ENCODE measurements at places on chromosomes 4 and X.

- DNase-seq, result peak; percentile 29
These were observed 24.3 kb downstream of the CXCL13 start for GRCh38 chr4:77629885-77630284.

GRCh38 chr4:186666252-186666651 lies 57.4 kb downstream of the FAT1 start:
- no peak for DNase-seq

DNA sequence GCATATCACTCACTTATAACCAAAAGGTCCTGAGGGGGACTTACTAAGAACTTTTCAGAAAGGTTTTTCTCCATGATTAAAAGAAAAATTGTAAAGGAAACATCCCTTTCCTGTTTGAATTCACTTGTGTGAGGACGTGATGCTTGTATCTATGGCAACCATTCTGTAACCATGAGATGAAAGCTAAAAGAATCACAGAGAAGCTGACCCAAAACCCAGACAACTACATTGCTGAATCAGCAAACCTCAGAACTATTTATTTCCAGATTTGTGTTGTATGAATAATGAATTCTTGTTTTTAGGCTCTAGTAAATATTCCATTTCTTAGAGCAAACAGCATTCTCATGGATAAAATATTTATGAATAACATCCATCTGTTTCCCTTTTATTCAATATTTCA lies 91.2 kb downstream of the RCHY1 start:
- no peak for DNase-seq

- DNase-seq, result no peak
These were observed 24.9 kb downstream of the RGS12 start for GRCh38 chr4:3317656-3318211.

- DNase-seq, result no peak
These were observed 100.7 kb downstream of the EFNB1 start for GRCh38 chrX:68929332-68930150.

- no peak for DNase-seq
These were observed 4.2 kb upstream of the PYURF start for GRCh38 chr4:88527787-88528186.

- no peak for DNase-seq
These were observed 156.9 kb downstream of the SLIT2 start for GRCh38 chr4:20408611-20409010.

GRCh38 chrX:111095974-111096895 lies at the start of gene PAK3:
Gene PAK3, plus strand, starts transcription at chrX:111096191. Its CDS starts 26,913 bp downstream, at chrX:111123104.
- peak; percentile 30 for DNase-seq

GRCh38 chrX:41303013-41303412 lies 30.9 kb upstream of the DDX3X start:
- DNase-seq, result no peak

DNA sequence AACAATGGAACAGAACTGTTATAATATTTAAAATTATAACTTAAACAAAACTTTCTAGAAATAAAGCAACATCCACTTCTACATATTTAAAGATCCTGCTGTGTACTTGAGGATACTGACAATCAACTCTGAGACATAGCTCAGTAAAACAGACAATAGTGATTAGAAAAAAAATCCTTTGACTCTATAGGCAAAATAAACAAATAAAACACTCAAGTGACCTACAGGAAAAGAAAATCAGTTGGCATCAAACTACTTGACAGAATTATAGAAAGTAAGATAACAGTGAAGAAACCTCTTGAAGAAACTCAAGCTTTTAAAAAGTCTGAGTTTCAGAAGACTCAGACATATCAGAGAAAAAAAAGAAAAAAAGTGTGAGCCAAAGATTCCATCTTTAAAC lies 55.9 kb upstream of the THOC2 start:
- no peak for DNase-seq

DNA sequence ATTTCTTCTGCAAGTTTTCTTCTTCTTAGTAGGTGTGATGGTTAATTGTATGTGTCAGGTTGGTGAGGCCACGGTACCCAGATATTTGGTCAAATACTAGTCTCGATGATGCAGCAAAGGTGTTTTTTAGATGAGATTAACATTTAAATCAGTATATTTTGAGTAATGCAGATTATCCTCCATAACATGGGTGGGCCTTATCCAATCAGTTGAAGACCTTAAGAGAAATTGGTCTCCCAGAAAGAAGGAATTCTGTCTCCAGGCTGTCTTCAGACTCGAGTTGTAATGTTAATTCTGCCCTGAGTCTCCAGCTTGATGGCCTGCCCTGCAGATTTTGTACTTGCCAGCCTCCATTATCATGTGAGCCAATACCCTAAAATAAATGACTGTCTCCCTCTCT lies 122.5 kb upstream of the TSPAN5 start:
- no peak for DNase-seq

DNA sequence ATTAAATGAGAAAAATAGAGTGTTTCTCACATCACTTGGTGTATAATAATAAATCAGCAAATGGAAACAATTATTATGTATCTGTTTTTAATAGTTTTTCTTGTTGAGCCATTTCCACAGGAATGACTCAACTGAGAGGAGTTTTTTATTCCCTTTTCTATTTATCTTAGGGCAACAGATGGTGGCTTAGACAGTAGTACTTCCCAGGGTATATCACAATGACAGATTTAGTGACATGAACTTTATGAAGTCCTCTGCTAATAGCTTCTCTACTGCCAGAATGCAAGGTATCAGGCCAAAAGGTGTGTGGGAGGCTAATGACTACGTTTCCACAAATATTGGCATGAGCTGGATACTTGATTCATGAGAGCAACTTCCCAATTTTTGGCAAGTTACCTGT lies 126.7 kb downstream of the HTR2C start:
- DNase-seq, result no peak

DNA sequence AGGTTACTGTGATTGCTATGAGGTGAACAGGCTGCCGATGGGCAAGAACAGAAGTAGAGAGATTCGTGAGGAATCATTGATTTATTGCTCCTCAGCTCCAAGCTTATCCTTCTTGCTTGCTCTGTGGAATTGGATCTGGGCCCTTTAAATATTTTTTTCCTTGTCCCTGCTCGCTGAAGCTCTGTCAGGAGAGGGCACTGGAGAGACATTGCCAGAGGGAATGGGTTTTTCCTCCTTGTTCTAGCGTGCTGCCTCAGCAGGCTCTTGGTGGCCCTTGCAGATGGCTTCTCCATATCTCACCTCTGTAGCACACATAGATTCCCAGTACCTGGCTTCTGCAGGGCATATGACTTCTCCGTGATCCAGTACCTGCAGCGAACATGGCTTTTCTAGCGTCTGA lies 67.4 kb downstream of the CNGA2 start:
- DNase-seq, result no peak

GRCh38 chr4:90542216-90542615 lies 415.0 kb downstream of the CCSER1 start:
- DNase-seq, result no peak

DNA sequence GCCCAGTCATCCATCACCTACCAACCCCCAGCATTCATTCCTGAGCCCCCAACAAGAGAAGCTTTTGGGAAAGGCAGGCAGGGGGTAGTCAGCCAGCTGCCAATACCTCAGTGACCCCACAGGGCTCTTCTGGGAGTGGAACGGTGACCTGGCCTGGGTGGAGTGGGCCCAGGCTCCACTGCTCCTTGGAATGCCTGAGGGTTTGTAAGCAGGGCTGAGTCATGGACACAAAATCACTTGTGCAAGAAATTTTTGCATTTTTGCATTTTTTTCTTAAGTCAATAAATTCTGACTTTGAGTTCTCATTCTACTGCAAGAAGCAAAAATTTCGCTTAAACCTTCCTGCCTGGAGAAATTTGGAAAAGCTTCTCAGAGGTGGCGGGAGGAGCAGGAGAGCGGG lies 18.5 kb downstream of the SORCS2 start:
- DNase-seq, result no peak

DNA sequence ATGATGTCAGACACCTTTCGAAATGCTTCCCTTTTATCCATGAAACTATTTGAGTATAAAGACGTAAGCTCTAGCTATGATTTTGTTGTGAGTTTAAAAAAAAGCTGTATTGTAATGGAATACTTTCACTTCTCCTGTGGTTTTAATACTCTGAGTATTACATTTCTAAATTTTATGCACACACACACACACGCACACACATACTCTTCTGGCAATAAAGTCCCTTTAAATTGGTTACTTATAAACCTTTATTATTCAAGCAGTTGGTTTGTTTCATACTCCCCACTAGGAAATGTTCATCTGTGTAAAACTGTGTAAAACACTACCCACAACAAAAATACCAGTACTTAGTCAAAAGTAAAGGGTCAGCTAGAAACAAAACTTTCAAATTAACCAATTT lies 18.2 kb downstream of the VAMP7 start:
- no peak for DNase-seq

DNA sequence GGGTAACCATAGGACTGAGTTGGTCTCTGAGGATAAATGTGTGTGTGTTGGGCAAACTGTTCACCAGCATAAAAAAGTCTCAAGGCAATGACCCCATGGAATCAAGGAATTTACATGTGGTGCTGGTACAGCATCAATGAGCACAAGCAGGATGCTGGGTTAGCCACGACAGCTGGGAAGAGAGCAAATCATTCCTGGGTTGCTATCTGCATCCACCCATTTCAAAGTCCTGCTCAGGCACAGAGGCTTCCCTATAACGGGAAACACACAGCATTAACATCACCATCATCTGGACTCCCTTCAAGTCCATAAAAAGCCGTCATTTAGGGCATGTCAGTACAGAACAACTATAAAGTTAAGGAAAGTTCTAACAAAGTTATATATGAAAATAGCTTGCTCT lies 41.6 kb downstream of the CCDC149 start:
- no peak for DNase-seq

DNA sequence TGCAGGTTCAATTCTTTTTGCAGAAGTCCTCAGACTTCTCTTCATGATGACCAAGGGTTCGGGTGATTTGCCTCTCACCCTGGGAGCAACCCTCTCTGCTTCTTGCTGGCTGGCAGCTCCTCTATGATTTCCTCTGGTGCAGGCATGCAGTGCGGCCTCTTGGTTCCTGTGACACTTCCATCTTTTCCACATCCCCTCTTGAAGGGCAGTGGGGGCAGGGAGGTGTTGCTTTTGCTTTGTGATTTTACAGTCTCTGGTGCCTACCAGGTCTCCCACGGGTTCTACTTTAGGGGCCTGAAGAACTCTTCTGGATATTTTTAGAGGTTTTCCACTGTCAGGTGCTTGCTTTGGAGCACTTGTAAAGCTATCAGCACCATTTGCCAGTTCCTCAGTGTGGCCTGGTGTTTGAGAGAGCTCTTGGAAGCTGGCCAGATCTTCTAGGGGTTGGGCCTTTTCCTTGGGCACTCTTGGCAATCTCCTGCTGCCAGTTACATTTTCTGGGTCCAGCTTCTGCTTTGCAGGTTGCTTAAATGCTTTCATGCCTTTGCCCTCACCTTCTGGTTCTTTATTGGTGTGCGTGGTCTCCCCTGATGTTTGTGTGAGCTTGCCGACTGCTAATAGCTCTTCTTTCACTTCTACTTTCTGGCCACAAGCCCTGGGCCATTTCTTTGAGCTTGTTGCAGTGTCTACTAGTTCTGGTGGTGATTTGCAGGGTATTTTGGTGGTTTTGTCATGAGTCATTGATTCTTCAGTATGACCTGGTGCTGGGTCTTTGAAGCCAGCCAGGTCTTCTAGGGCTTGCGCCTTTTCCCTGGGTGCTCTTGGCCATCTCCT lies 11.5 kb upstream of the CHST7 start:
- DNase-seq, result peak; percentile 48

DNA sequence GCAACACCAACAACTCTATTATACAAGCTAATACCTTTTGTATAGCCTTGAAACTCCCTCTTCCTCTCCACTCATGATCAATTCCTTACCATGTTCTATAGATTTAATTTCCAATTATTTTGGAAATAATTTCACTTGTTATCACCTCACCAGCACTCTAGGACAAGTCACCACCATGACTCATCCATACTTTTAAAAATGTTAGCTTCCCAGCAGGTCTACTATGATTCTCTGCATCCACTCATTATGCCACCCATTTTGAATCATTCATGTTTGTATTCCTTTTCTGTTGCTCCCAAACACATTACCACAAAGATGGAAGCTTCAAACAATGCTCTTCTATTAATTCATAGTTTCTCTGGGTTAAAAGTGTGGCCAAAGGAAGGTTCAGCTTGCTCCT lies 469.6 kb downstream of the PDGFC start:
- DNase-seq, result no peak

- DNase-seq, result no peak
These were observed 49.6 kb downstream of the SMAD1 start for GRCh38 chr4:145531223-145531622.

GRCh38 chrX:118156254-118156952 lies 39.8 kb upstream of the KLHL13 start:
- DNase-seq, result no peak

GRCh38 chr4:165208221-165208652 lies 876 bp downstream of the KLHL2 start:
- DNase-seq, result peak; percentile 56

- peak; percentile 75 for DNase-seq
These were observed 61.4 kb upstream of the TRIM2 start for GRCh38 chr4:153142700-153143438.

DNA sequence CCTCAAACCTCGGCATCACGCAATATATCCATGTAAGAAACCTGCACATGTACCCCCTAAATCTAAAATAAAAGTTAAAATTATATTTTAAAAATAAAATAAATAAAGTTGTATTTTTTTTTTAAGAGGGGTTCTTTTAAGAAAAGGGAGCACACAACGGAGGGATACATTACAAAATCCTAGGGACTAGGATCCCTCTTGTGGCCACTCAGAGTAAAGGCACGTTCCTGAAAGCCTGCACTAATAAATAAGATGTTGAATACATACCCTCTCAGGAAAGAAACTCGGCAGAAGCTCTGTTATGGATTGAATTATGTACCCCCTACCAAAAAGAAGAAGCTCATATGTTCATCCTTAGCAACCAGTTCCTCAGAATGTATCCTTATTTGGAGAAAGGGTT lies 50.9 kb upstream of the PRDX4 start:
- DNase-seq, result no peak
